ENCODE measurements at places on chromosomes 7 and 10.
A peak's percentile ranks its signal among the peaks of the same experiment; 100 is the strongest.

- no peak for DNase-seq
Observed at GRCh38 chr7:12209221-12209620, 1.9 kb upstream of the TMEM106B start.

DNA sequence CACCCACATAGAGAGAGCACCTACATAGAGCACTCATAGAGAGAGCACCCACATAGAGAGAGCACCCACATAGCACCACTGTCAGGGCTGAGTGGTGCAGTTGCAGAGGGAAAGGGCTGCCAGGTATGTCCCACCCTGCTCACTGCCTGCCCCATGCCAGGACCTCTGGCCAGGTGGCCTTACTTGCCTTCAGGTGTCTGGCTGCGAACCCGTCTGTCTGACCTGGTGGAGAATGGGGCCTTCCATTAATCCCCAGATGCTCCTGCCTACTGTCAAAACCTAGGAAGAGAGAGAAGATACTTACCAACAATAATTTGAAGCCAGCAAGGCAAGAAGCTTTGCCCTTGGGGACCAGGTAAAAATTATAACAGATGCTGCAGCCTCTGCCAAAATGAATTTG lies 51.1 kb downstream of the INSIG1 start:
- no peak for DNase-seq

DNA sequence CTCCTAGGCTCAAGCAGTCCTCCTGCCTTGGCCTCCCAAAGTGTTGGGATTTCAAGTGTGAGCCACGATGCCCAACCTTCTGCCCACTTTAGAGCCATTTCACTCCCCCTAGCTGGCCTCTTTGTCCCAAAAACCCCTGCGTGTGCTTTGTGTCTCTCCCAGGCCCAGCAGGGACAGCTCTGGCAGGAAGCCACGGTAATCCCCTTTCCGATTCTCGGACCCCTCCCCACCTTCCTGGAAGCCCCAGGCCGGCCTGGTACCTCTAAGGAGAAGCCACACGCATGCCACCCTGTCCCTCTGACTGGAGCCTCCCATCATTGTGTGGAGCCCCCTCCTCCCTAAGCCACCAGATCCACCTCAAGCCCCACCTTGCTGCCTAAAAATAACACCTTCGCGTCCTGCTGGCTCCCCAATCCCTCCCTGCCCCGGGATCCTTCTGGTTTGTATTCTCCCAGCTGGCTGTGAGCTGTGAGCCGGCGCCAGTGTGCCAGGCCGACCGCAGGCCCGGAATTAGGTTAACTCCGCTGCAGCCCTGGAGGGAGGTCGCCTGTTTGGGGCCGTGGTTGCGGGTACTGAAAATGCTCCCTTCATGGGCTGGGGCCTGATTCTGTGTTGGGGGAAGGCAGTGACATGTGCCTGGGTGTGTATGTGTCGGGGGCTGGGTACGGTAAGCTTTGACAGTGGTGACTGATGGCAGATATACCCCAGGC lies 16.4 kb upstream of the SRRM3 start:
- DNase-seq: no peak

- no peak for DNase-seq
Observed at GRCh38 chr7:116653646-116654045, 18.4 kb upstream of the MET start.

DNA sequence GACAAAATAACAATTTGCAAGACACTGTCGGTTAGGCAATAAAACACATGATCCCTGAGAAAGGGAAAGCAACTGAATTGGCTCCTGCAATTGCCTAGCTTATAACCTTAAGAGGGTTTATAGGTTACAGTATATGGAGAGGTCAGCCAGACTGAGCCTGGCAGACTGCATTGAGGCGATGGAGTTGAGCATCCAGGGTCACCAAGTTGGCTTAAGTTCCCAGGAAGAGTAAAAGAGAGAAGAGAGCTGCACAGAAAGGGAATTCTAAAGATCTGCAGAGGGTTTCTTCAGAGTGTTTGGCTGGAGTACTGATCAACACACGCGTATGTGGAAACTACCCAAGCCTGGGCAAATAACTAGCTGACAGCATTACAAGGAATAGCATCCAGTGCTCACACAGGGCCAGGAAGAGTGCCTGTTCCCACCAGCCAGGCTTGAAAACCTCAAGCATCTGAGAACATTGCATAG lies 11.2 kb downstream of the ANKMY2 start:
- DNase-seq: no peak

DNA sequence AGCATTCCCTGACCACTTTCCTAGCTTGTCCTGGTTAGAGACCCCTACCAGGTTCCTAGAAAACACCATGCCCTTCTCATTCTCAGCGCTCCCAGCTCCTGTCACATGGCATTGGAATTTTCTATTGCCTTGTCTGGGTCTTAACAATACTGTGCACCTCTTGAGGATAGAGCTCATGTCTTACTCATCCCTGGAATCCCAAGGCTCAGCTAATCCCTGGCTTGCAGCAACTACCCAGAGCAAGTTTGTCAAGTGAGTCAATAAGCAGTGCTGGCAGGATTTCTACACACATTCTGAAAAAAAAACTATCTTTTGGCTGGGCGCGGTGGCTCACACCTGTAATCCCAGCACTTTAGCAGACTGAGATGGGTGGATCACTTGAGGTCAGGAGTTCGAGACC lies 11.7 kb upstream of the PRDX3 start:
- no peak for DNase-seq

DNA sequence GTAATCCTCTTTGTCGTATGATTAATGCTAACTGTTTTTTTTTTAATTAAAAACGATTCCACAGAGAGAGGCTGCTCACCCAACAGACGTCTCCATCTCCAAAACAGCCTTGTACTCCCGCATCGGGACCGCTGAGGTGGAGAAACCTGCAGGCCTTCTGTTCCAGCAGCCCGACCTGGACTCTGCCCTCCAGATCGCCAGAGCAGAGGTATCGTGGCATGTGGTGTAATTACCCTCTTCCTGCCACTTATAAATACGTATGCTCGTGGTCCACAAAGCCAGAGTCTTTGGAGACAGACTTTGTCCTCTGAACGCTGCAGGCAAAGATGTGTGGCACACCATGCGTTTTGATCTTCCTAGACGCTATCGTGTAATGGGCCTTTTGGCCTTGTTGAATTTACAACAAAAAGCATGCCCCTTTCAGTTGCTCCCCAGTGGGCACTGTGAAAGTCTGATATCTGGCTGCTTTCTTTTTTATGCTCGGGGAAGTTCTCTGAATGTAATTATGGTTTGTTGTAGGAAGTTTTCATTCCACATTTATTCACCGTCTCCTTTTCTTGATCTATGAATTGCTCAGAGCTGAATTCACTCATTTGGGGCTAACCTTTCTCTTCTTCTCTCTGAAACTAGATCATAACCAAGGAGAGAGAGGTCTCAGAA lies 33.6 kb upstream of the BTBD16 start:
- DNase-seq: no peak

DNA sequence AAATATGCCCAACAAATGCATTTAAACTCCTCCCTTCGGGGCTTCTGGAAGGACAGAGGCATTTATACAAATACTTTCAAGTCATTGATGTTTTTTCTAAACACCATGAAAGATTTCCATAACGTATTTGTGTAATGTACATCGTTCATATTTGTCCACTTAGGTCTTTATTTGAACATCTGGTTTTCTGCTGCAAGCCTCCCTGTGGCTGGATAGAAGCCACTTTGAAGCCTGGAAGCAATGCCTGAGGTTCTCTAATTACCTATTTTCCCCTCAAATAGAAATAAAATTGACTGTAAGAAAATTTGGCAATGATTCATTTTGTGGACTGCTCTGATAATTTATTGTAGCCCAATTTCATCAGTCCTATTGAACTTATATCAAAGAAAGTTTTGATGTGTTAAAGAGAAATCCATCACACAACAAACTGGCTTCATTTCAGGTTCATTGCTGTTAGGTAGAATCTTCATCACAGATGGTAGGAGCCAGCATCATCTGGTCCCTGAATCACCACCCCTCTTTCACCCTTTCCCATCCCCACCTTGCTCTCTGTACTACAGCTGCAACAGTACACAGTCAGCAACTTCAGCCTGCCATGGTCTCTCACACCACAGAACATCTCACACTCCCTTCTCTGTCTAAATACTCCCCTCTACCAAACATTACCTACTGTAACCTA lies 186.0 kb upstream of the MGMT start:
- peak; percentile 88 for DNase-seq

- no peak for DNase-seq
Observed at GRCh38 chr7:98761225-98761624, 108.6 kb downstream of the TMEM130 start.

GRCh38 chr7:128910569-128910945 lies at the start of gene KCP:
KCP (minus strand) TSS chr7:128910709; CDS start chr7:128910676, 33 bp downstream.
- no peak for DNase-seq

- no peak for DNase-seq
Observed at GRCh38 chr7:22935269-22935668, 78.7 kb downstream of the HYCC1 start.

GRCh38 chr10:110237894-110238480 lies 30.6 kb downstream of the MXI1 start:
- no peak for DNase-seq

DNA sequence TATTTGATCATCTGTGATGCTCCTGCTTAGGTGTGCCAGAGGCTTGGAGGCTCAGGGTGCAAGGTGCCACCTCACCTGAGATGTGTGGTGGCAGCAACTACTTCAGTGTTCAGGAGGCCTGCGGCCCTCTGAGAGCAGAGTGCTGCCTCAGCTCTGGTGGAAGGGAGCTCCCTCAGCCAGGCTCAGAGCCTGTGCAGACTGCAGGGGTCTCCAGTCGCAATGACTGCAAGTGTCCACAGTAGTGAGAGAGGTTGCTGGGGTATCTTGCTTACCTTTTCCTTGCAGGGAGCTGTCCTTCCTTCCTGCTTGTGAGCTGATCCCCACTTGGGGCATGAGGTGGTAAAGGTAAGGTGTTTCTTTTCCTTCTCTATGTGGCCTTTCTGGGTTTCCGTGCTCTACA lies 131.0 kb upstream of the GAD2 start:
- no peak for DNase-seq

DNA sequence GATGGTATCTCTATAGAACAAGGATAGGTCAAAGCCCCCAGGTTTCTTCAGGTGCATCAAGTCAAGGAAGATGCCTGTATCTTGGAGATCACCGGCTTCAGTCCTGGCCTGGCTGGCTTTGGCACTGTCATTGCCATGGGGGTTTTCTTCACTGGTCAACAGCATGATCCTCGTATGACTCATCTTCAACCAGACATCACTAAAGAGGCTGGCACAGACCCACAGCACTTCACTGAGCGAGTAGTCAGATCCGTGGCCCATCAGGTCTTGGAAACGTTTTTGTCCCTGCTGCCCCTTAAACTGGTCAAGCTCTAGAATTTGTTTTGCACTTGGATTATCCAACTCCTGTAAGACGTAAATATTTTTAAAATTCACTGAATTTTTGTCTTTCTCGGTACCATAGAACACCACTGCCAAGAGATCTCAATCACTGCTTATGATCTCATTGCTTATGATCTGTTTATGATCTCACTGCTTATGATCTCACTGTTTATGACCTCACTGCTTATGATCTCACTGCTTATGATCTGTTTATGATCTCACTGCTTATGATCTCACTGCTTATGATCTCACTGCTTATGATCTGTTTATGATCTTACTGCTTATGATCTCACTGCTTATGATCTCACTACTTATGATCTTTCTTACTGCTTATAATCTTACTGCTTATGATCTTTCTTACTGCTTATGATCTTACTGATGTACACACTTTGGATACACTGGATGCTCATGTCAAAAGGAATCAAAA lies 135.2 kb downstream of the CYP26A1 start:
- no peak for DNase-seq

- DNase-seq: no peak
Observed at GRCh38 chr7:118572604-118573003, 348.1 kb downstream of the ANKRD7 start.

GRCh38 chr10:35326466-35327235 lies 9.7 kb upstream of the CCNY start:
- no peak for DNase-seq

- DNase-seq: peak; percentile 3
Observed at GRCh38 chr10:725786-726185, 36.3 kb upstream of the DIP2C start.

GRCh38 chr7:100419660-100420226 lies 8.8 kb downstream of the ZCWPW1 start:
- no peak for DNase-seq

- DNase-seq: no peak
Observed at GRCh38 chr10:50794490-50794889, 54.8 kb downstream of the ASAH2B start.
